ENCODE measurements at places on chromosomes 16 and 17.

- peak; percentile 68 for DNase-seq
Measured at GRCh38 chr17:57985675-57985974, 2.4 kb downstream of the VEZF1 start.

DNA sequence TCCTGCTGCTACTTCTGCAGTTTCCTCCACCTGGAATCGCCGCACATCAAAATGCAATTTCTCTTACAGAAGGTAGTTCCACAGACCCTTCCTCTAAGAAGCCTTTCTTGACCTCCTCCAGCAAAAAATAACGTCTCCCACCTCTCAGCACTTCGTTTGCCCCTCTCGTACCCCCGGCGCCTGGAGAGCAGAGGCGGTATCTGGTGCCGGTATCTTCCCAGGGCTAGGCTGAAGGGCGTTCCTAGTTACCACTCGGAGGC, 482 bp downstream of the DCTPP1 start:
- no peak for DNase-seq

- peak; percentile 47 for DNase-seq
Measured at GRCh38 chr17:57970710-57971109, 15.5 kb upstream of the CUEDC1 start.

DNA sequence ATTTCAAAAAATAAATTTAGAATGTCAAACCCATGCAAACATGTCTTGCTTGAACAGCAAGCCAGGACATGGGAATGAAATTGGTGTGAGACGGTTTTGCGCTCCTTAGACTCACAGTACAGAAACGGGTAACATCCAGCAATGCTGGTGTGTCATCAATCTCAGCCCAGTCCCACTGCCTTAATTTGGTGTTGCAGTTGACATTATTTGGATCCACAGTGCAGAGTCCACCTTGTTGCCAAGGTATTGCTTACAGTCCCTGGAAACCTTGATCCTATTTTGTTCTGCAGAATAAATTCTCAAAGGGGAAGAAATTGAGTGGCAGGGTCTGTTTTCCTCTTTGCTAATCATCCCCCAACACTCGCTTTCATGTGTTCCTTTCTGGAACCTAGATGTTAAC, 311.6 kb upstream of the MON1B start:
- DNase-seq, result no peak

GRCh38 chr17:28030386-28030785, 12.1 kb upstream of the NLK start:
- DNase-seq, result no peak

DNA sequence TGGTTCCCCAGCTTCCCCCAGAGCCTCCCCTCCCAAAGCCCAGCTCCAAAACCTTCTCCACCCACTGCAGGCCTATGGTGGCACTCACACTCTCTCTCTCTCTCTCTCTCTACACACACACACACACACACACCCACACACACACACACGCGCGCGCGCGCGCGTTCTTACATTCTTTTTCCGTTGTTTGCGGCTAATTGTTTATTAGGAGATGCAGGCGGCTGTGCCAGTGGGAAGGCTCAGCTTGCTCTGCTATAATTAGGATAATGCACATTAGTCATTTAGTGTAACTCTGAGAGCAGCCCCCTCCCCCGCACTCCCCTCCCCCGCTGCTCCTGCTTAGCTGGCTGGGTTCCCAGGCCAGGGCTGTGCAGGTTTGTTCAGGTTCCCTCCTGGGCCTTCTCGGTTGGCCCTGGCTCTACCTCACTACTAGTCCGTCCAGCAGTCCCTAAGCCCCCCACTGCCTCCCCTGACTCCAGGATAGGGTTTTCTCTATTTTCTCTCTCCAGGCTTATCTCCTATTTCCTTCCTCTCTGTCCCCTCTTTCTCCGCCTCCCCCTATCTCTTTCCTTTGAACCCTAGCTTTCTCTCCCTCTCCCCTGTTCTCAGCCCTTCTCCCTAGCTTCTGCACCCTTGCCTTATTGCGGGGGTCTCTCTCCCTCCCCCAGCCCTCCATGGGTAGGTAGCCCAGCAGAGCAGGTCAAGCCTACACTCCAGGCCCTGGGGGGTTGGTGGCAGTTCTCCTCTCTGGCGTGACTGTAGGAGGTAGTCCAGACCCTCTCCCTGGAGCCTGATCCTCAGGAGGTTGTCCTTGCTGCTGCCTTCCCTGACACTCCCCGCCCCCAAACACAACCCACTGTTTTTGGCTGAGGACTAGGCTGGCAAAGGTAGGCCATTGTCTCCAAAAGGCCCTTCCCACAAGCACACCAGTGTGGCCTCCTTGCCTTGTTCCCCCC, 34.0 kb downstream of the TMEM132E start:
- no peak for DNase-seq

DNA sequence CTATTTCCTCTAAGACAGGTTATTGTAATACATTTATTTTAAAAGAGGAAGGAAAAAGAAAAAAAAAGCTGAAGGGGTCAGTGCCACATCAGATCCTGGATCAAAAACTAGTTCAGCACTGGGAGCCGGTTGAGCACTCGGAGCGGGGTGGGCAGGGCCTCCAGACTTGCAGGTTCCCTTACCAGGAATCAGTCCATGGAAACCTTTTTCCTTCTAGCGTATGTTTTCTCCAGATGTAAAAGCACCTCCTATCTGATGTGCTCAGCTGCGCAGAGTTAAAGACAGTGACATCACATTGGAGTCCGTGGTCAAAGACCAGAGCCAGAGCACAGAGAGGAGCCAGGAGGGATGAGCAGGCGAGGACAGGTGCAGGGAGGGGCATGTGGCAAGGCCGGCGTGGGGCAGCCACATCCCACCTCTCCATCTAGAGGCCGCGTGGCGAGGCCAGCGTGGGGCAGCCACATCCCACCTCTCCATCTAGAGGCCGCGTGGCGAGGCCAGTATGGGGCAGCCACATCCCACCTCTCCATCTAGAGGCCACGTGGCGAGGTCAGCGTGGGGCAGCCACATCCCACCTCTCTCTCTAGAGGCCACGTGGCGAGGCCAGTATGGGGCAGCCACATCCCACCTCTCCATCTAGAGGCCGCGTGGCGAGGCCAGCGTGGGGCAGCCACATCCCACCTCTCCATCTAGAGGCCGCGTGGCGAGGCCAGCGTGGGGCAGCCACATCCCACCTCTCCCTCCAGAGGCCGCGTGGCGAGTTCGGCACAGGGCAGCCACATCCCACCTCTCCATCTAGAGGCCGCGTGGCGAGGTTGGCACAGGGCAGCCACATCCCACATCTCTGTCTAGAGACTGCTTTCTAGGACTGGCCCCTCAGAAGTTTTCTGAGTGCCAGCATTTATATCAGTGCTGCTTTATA, 166.8 kb upstream of the CHMP6 start:
- no peak for DNase-seq

- no peak for DNase-seq
Measured at GRCh38 chr16:79662669-79663313, 62.3 kb upstream of the MAF start.

- no peak for DNase-seq
Measured at GRCh38 chr17:68661265-68662036, 60.3 kb upstream of the FAM20A start.

- DNase-seq, result no peak
Measured at GRCh38 chr16:24822542-24822941, 23.2 kb upstream of the SLC5A11 start.

- DNase-seq, result no peak
Measured at GRCh38 chr16:84294117-84294516, 561 bp upstream of the WFDC1 start.

- DNase-seq, result peak; percentile 64
Measured at GRCh38 chr17:12078791-12079190, 58.1 kb downstream of the MAP2K4 start.

- DNase-seq, result no peak
Measured at GRCh38 chr17:74218436-74218835, 5.1 kb downstream of the TTYH2 start.

- DNase-seq, result no peak
Measured at GRCh38 chr16:87042551-87043230, 274.5 kb downstream of the C16orf95 start.

- no peak for DNase-seq
Measured at GRCh38 chr16:27598931-27599565, 49.1 kb downstream of the KATNIP start.

GRCh38 chr17:75130632-75131277, 787 bp downstream of the NT5C start:
- peak; percentile 31 for DNase-seq

DNA sequence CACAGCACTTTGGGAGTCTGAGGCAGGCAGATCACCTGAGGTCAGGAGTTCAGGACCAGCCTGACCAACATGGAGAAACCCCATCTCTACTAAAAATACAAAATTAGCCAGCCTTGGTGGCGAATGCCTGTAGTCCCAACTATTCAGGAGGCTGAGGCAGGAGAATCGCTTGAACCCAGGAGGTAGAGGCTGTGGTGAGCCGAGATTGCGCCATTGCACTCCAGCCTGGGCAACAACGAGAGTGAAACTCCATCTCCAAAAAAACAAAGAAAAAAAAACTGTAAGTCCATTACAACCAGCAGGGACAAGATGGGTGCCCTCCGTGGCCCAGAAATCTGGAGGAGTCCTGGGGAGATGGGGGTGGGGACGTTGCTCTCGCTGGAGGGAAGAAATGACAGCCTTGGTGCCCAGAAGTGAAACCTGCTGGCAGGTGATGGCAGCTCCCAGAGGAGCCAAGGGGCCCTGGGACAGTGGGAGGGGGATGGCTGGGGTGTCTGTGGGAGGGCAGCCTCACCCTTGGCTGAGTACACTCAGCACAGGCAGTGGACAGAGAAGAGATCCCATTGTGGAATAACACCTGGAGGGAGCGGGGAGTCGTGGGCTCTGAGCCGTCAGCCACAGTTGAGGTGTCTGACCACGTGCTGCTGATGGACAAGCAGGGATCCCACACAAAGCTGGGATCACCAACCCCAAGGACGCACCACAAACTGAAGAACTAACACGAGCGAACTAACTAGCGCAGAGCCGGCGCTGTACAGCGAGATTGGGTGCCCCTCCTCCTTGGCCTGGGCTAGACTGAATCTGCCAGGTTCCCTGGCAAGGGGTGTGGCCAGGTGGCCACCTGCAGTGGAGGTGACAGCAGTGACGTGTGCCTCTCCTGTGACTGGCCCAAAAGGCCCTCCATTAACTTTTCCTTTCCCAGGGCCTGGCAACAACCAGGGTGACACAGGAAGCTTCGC, 46.9 kb upstream of the BAHCC1 start:
- no peak for DNase-seq

DNA sequence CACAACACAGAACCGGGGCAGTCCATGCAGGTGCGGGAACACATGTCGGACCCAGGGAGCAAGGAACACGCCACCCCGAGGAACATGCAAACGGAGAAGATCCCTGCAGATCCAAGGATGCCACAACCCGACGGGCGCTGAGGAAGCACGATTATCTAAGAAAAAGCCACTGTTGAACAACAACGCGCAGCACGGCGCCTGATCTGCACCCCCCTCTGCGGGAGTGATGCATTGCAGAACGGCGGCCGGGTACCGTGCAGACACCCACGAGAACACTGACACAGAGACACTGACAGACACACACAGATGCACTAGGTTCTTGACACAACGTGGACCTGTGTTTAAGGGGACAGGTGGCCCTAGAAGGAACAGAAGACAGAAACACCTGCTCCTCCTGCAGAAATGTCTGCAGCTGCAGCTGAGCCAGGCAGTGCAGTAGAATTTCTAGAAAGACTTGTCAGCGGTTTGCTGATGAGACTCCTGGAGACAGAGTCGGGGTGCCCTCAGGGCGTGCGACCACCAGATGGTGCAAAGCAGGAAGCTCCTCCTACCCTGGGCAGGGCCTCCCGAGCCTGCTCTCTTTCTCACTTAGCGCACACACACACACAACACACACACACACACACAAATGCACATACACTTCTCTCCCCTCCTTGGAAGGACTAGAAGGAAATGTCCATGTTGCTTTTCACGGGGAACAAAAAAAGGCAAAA, 7.5 kb downstream of the NPTX1 start:
- no peak for DNase-seq

GRCh38 chr17:32492264-32492589, 5.4 kb downstream of the CDK5R1 start:
- no peak for DNase-seq

- no peak for DNase-seq
Measured at GRCh38 chr16:67528222-67528869, at the start of gene RIPOR1. Gene RIPOR1, plus strand, starts transcription at chr16:67528829. Its CDS starts 9,618 bp downstream, at chr16:67538447.

DNA sequence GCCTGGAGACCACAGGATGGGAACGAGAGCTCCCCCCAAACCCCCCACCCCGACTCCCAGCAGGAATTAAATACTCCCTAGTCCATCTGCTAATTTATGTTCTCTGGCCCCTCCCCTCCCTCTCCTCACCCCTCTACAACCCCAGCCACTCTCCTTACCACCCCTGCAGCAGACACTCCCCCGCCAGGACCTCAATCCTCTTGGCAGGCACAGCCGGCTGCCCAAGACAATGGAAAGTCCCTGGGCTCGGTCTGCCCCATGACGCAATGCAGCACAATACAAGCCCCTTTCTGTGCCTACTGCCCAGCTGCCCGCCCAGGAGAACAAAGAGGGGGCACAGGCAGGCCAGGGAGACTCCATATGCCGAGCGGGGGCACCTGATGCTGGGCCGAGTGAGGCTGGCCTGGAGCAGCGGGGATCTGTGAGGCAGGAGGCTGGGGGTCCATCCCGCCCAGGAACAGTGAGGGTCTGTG, 30.3 kb upstream of the CDC42EP4 start:
- no peak for DNase-seq

- DNase-seq, result no peak
Measured at GRCh38 chr16:58655215-58655596, 25.6 kb upstream of the CNOT1 start.

GRCh38 chr17:28963055-28963611, 11.8 kb upstream of the PHF12 start:
- no peak for DNase-seq

DNA sequence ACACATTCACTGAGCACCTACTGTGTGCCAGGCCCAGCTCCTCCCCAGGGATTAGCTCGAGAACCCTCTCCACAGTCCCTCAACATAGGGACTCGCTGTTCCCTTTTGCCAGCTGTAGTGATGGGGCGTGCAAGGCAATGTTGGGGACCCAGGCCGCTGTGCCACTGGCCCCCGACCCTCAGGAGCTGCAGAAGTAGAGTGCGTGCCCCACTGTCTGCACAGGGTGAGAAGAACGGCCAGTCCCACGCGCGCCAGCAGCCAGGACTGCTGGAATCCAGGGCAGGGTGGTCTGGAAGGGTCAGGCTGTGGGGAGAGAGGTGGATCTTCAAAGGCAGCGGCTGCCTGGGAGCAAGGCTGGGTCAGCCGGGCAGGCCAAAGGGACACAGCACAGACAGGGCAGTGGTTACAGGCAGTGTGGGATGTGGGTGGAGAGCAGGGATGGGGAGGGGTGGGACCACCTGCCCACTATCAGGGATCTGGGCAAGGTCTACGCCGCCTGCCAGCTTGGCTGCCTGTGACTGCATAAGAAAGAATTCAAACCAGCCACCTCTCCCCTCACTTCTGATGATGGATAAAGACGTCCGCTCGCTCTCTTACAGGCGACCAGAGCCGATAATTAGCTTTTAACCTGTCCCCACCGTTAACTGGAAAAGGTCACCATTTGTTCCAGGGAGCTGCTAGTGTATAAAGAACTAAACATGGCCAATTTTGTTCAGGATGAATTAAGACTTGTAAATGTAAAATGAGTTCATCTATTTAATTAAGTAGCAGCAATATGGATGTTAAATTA, 86.7 kb upstream of the GSE1 start:
- no peak for DNase-seq

Measured in HFFc6 (cell line).